ENCODE measurements at places on chromosomes 4 and X.

DNA sequence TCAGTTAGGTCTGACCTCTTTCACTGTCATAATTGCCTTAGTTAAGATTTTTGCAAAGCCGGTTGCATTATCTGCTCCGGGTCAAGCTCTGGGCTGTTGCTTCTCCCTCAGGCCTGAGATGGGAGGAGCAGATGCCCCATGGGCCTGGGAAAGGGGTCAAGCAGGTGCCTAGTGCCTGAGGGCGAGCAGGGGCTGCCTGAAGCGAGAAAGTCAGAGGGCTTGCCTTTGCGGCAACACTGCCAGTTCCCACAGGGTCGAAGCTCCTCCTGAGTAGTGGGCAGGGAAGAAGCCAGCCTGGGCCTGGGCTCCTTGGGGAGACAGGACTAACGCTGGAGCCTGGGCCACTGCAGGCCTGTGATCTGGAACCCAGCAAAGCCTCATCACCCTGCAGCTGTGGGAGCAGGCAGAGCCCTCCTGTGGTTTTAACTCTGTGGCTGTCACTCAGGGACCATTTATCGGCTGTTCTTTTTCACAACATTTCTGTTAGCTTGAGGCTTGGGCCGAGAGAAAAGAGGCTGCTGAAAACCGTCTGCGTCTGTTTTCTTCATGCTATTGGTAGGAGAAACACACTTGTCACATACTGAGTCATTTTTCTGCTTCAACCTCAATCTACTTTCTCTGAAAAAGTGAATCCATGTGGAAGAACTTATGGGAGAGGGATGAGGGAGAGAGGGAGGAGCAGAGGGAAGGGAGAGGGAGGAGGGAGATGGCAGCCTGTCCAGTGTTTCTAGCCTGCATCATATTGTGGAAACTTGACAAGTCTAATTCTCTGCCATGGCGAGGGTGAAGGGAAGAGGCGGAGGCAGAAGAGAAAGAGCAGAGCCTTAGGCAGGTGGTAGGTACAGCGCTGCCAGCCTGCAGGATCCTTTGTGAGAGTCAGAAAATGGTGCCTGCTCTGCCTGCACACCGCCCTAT, 68.4 kb downstream of the RHOH start:
- DNase-seq: no peak

GRCh38 chrX:103404231-103405008, 28.1 kb downstream of the BEX3 start:
- DNase-seq: peak; percentile 59

DNA sequence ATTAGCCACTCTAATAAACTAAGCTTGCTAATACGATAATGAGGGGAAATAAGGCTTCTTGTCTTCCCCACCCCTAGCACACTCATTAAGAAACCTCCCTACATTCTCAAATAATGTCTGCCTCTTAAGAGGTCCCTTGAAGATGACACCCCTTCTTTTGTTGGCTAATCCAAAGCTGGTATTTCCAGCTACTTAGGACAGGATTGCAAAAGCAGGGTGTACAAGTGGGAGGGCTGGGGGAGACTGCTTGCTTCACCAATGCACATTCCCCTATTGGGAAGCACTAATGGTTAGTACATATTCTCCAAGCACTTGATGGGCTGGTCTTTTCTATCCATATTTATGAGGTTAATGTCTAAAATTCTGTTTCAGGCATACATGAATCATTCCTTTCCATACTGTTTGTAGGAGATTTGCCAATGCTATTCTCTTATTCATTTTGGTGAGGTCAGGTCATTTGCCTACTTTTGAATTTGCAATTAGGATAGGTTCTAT, 16.8 kb upstream of the TIMM8A start:
- DNase-seq: no peak

DNA sequence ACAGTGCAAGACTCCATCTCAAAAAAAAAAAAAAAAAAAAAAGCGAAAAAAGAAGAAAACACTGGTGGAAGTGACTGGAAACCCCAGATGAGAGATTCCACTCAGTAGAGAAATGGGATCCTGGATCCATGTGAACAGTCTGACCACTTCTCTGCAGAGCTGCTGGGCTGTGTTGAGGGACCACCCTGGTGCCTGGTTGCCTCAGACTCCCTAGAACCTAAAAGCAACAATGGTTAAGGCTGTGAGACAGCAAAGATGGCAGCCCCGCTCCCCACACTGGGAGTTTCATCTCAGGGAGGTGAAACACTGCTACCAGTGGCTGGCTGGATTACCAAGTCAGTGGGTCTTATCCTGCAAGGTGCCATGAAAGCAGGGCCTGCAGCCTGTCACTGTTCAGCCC, 152.8 kb upstream of the ARSJ start:
- no peak for DNase-seq

- no peak for DNase-seq
These were observed 102.5 kb upstream of the SPANXN4 start for GRCh38 chrX:142923201-142923600.

- no peak for DNase-seq
These were observed 186.7 kb upstream of the FAT1 start for GRCh38 chr4:186910385-186910784.

DNA sequence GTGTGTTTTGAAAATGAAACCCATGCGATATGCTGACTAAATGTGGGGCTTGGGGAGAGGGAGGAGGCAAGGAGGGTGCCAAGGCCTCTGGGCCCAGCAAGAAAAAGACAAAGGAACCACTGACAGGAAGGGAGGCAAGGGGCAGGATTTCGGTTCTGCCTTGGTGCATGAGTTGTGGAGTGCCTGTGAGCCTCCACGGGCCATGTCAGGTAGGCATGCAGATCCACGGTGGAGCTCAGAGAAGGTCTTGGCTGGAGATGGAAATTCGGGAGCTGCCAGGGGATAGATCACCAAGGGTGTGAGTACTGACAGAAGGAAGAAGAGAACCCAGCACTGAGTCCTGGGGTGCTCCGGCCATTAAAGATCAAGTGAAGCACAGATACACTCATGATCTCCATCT, 4.1 kb downstream of the EVC2 start:
- no peak for DNase-seq

GRCh38 chr4:189498457-189498856, 442.2 kb upstream of the FRG1 start:
- DNase-seq: no peak

DNA sequence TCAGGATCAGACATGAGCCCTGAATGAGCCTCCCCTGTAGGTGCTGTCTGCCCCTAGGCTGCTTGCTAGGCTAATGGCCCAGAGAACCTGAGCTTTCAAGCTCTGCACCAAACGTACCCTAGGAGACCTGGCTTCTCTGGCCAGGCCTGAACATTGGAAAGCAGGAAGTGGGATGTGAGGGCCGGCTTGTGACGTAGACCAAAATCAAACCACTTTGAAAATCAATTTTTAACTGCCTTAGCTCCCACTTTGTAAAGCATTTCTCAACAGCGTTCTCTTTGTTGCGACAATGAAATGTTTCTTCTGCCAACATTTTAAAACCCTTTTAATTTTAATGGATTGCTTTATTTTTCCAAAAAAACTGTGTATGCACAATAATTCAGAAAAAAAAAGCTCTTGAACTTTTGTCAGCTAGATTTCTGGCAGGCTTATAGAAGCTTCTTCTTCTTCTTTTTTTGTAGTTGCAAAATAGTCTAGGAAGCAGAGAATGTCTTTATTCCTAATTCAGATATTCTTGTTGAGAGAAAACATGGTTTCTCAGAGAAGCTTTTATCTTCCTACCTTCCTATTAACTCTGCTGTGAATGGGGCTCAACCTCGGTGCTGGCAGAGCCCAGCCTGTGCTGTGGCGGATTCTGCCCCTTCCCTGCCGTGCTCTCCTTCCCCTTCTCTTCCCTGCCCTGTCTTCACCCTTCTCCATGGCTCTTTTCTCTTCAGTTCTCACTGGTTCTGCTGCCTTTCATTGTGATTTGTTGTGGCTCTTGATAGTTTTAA, 145.2 kb upstream of the SFRP2 start:
- no peak for DNase-seq

DNA sequence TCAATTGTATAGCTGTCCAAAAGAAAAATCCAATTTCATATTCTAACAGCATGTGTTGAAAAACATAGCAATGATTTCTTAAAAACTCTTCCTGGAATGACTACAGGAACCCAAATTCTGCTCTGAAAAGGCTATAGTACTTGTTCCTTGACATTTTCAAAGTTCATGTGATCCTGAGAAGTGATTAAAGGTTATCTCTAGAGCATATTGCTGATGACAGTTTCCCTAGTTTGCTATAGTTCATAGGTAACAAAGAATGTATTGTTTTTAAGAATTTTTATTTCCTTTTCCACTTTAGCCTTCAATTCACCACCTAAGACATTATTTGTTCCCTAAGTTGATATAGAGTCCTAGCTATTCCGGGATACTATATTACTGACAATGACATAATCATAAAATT, 1614.6 kb downstream of the PCDH7 start:
- no peak for DNase-seq

DNA sequence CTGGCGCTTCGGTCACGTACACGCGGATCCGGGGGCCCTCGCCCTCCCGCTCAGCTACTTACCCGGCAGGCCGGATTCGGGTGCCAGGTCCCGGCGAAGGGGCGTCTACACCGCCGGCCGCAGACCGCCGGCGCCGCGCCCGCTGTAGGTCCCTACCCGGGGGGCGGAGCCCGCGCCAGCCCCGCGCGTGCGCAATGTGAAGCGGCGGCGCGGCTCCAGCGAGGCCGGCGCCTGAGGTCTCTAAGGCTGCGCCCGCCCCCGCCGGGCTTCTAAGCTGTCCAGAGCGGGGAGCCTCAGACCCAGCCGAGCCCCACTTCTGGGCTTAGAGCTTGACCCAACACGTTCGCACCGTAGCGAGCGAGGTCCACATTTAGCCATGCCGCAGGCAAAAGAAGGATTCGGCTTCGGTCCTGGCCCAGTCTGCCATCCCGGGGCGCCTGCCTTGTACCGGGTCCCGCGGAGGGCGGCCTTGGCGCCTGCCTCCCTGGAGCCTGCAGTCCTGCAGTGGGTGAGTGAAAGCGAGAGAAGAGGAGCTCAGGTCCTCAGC, at the start of gene ZNF518B:
ZNF518B (minus strand) TSS at position 172 of the 547 bp plus-strand sequence. CDS start 11,098 bp downstream, outside the sequence.
- peak; percentile 54 for DNase-seq

GRCh38 chr4:123699880-123700771, 303.5 kb downstream of the SPRY1 start:
- no peak for DNase-seq

DNA sequence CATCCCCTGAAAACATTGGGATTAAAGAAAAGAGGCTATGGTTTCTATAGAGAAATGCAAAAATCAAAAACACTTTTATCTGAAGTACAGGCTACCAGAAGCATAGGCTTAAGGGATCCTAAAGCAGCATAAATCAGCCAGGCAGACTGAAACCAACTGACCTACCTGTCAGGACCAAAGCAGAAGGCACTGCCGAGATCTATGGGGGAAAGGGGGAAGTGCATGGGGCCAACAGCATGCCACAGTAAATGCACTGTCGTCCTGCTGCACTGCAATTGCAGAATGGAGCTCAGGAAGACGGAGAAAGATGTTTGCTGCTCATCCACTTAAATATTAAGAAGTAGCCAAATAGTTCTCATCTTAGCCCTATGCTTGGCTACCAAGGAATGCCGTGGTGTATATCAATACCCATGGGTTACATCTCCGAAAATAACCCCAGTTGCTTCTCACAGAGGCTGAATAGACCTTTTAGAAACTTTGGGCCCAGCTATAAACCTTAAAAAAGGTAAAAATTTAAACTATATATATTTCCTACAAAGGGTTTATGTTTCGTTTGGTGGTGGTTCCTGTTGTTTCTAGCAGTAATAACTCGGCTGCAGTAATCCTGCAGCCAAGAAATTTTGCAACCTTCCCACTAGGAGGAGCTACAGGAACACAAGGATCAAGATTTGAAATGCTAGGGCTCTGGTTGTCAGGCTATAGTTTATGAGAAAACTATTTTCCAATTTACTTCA, 312.2 kb upstream of the DIAPH2 start:
- DNase-seq: peak; percentile 4

GRCh38 chrX:12225107-12225506, 86.8 kb downstream of the FRMPD4 start:
- DNase-seq: no peak

- no peak for DNase-seq
These were observed 40.1 kb upstream of the EIF1AX start for GRCh38 chrX:20181598-20182329.

DNA sequence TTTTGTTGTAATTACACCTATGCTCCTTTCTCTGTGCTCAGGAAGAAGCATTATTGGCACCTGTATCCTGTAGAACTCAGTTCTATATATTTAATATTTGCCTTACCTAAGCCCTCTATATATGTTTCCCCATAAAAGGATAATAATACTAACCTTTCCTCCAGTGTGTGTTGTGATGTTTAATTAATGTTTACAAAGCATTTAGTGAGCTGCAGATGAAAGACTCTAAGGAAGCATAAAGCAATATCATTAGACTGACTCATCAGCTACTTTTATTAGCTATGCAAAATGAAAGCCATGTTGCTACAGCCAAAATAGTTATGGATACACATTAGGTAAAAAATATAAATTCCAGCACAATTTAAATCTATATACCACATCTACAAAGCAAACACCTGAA, 93.6 kb upstream of the PTPN13 start:
- no peak for DNase-seq

DNA sequence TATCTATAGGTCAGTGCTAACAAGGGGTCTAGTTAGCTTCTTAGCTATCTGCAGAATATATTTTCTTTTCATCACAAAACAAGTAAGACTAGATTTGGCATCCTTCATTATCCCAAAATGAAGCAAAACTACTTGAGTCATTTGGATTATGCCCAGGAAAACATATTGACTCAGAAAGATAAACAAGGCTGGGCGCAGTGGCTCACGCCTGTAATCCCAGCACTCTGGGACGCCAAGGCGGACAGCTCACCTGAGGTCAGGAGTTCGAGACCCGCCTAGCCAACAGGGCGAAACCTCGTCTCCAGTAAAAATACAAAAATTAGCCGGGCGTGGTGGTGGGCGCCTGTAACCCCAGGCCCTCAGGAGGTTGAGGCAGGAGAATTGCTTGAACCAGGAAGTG, 18.0 kb upstream of the MND1 start:
- DNase-seq: no peak

- DNase-seq: no peak
These were observed 19.9 kb upstream of the KIAA1210 start for GRCh38 chrX:119147486-119147885.

DNA sequence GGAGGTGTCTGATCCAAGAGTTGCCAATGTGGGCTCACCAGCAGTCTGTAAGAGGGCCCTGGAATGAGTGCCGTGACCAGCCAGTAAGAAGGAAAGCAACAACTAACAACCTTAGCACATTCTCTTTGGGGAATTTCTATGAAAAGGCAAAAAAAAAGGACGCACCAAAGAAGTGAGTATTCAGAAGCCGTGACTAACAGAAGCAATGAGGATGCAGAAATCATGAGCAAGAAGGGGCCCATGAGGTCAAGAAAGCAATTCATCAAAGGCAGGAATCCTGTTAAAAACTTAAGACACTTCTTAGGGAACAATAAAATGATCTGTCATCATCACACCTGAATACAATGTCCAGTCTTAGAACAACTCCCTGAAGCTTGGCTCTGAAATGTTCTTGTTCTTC, 260.5 kb downstream of the RAPGEF2 start:
- DNase-seq: no peak
